Vagina (tissue), 2 donors: ENCODE measurements at places on chromosomes 6 and 20.

DNA sequence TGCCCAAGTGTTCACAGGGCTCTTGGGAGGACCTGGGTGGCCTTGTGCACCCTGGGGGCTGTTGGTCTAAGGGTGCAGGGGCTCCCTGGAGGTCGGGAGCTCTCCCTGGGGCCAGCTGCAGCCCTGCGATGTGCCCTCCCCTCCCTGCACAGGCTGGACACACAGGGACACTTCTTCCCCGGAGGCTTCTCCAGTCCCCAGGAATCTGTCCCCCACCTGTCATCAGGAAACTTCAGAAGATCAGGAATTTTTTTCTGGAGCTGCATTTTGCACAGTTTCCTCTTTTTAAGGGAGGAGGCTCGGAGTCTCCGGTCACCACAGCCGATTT, 66.9 kb upstream of the BHLHE23 start:
- DNase-seq: no peak

DNA sequence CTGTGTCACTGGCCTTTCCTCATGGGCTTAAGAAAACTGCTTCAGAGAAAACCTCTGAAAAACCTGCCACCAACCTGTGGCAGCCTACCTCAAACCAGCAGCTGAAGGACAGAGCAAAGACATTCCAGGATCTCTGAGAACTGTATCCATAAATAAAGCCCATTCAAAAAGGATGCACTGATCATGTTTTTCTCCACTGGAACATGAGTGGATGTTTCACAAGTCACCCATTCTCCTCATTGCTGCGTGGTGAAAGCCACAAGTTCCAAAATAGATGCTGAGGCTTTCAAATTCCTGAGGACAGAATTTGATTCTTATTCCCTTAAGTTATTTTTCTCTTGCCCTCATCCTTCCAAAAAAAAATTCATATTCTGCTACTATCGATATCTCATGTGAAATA, 280.6 kb downstream of the KHDC1L start:
- no peak for DNase-seq

GRCh38 chr6:109331081-109331480, 51.2 kb downstream of the CD164 start:
- no peak for DNase-seq

DNA sequence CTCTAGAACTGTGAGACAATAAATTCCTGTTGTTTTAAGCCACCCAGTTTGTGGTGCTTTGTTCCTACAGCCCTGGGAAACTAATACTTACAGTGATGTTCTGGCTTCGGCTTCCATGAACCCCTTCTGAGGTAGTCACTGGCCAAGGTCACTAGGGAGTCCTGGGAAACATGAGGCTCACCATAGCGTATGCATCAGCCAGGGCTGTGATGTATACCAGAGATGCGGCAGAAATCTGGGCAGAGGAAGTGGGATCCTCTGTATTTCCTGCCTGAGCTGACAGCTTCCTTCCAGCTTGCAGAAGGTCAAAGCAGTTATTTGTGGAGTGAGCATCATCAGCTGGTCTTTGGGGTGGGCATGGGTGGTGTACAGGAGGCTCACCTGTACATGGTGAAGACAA, 27.9 kb downstream of the KAT14 start:
- no peak for DNase-seq

DNA sequence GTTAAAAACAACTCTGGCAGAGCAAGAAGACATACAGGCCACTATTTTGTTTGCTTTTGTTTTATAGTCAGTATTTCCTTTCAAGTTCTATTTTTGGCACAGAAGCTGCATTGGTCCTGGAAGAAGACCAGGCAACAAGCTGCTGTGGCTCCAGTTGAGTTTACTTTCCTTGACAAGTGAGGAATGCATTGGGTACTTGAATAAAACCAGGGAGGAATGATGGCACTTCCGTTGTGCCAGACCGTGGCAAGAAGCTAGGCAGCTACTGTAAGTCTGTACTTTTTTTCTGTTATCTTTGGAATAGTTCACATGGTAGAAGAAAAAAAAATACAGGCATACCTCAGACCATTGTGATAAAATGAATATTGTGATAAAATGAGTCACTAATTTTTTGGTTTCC, 66.3 kb downstream of the NCOA3 start:
- no peak for DNase-seq

DNA sequence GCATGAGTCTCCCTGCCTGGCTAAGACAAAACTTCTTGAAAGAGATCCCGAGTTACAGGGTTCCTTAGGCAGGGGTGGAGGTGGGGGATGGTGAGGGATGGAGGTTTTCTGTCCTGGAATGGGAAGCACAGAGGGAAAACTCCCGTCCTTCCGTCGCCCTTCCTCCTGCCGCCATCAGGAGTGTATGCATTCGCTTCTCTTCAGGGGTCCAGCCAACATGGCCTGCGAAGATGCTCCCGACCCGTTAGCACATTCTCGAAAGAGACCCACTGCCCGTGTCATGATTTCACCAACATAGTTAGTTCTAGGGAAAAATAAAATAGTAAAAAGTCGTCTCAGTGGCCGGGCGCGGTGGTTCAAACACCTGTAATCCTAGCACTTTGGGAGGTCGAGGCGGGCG, 37.1 kb downstream of the KIF25 start:
- no peak for DNase-seq

- peak; percentile 25 for DNase-seq
Observed at GRCh38 chr20:37980876-37981275, 52.4 kb downstream of the TTI1 start.

DNA sequence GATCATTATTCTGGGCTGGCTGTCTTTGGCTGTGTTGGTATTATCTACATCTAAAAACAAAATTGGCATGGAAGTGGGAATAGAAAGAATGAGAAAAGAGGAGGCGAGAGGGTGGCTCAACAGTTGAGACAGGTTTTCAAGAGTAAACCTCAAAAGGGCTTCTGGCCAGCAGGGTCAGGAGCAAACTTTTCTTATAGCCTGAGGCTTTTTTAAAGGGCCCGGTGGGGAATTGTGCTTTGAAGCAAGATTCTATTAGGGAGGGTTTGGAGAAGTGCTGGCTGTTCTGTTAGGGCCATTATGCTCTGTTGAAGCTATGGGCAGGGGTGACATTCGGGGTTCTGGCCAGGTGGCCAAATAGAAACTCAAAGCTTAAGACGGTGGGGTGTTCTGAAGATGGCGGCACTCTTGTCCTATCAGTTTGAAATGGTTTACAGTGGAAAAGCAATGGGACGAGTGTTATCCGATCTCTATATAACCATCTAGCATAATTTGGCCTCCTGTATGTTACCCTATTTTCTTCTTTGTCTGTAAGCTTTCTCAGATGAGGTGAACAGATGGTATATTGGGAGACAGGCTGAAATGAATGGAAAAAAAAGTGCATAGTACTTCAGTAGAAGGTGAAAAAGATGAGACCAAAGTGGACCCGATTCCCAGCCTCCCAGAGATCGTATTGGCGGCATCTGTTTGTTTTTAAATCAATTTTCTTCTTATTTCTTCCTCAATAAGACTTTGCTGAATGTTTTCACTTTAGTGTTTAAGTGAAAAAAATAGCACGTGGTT, 132.1 kb upstream of the CNR1 start:
- DNase-seq: no peak

DNA sequence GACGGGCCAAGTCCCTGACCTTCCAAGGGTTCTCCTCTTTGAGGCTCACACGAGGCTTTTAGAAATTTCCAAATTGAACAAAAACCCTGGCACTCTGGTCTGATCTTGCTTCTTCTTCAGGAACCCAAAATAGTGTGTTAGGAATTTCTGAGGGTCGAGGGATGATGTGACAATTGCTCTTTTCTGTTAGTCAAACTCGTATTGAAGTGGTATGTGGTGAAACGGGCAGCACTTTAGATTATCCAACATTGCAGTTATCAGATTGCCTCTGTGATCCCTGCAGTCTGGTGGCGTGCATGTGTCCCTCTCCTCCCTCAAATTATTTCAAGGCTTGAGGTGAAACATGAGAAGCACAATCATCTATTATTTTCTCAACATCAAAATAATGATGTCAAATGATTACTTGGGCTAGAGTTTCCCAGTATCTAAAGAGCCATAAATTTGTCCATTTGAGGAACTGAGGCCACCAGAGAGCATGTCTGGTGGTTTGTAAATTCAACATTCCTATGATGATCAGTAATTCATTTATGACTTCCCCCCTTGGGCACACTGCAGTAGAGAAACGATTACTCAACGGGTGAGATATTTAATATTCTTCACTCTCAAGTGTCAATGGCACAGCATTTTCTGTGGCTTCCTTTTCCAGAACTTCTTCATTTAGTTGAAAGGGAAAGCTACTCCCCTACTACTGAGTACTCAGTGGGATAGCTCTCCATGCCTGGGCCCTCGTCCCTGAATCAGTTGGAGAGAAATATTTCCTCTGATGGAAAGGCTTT, 308.6 kb upstream of the MAP3K7 start:
- DNase-seq: no peak

- DNase-seq: peak; percentile 94
Observed at GRCh38 chr6:4134841-4135664, at the start of gene ECI2. Gene ECI2, minus strand, starts transcription at chr6:4135575. Its CDS starts 15 bp downstream, at chr6:4135560.

- no peak for DNase-seq
Observed at GRCh38 chr20:36102809-36103596, 51.5 kb upstream of the EPB41L1 start.

- no peak for DNase-seq
Observed at GRCh38 chr20:32153156-32153665, 43.7 kb downstream of the TM9SF4 start.

DNA sequence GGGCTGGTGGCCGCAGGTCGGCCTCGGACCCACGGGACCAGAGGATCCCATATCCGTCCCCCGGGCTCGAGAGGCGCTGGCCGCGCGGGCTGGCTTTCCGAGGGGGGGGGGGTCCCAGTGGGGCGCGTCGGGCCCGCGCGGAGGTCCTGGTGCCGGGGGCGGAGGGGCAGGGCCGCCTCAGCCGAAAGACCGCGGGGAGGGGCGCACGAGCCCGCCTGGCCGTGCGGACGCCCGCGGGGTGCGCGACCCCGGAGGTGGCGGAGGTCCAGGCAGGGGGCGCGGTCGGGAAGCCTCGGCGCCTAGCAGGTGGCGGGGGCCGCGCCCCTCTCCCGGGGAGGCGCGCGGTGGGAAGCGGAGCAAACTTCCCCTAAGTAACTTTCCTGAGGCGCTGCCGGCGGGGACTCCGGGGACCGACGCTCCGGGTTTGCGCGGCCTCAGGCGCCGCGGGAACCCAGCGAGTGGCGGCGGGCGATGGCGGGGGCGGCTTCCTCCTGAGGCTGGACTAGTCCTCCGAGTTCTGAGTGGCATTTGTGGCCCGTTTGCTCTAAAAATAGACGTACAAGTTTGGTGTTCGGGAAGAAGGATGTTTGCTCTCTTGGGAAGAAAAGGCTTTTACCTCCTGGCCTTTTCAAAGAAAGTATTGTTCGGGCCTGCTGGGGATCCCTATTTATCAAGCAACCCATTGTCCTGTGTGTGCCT, 26.5 kb upstream of the BTBD3 start:
- DNase-seq: no peak

GRCh38 chr6:1580109-1580508, 29.6 kb upstream of the FOXC1 start:
- no peak for DNase-seq

- DNase-seq: no peak
Observed at GRCh38 chr6:72761761-72762160, 139.9 kb downstream of the KCNQ5 start.

DNA sequence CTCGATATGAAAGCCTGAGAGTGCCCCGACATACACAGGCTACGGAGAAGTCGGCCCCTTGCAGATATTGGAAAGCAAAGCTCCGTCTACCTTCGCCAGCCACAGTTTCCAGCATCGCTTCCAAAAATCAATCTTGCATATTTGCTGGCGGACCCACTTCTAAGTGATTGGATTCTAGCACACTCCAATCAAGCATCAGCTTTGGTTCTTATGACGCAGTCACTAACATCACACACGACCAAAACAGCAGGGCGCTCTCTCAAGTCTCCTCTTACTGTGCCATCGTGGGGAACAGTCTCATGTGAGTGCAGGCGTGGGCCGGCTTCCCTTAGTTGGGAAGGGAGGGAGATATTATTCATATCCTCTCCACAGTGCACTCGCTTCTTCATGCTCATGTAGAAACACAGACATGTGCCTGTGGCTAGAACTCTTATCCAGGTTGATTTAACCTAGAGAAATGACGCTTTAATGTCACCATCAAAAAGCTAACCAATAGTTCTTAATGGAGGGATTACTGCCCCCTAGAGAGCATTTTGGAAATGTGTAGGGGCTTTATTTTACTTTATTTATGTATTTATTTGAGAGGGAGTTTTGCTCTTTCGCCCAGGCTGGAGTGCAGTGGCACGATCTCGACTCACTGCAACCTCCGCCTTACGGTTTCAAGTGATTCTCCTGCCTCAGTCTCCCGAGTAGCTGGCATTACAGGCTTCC, 229.8 kb downstream of the SOD2 start:
- no peak for DNase-seq

DNA sequence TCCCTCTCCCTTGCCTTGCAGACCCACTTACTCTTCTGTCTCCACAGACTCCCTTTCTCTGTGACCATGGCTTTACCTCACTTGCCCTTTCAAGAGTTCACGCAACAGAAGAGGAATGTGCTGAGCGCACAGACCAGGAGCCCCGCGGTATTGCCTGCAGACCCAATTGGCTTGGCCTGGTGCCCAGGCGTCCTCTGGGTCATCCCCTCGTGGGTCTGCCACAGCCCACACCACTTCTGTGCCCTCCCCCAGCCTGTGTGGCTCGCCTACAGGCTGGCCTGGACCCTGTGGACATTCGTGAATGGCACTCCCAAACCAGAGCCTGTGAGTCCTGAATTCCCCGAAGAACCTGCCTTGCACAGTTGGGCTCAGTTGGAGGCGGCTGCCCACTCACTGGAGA, 15.3 kb upstream of the NINL start:
- no peak for DNase-seq

- no peak for DNase-seq
Observed at GRCh38 chr6:111874025-111874415, 768 bp upstream of the FYN start.

GRCh38 chr6:107355659-107356058, 103.7 kb downstream of the PDSS2 start:
- no peak for DNase-seq

- no peak for DNase-seq
Observed at GRCh38 chr20:14820771-14821170, 483.4 kb upstream of the FLRT3 start.

DNA sequence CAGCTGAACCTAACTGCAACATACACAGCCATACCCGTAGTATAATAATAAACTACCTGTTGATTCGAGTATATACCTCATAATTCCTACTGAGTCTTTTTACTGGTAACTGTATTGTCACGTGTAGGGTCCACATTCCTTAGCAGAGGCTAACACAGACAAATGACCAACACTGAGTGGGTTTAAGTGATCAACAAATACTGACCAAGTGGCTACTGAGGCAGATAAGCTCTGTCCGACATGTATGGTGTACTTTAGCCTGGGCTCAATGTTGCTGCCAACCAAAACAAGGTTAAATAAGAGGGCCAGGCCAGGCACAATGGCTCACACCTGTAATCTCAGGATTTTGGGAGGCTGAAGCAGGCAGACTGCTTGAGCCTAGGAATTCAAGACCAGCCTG, 12.7 kb downstream of the ELOVL5 start:
- DNase-seq: no peak

DNA sequence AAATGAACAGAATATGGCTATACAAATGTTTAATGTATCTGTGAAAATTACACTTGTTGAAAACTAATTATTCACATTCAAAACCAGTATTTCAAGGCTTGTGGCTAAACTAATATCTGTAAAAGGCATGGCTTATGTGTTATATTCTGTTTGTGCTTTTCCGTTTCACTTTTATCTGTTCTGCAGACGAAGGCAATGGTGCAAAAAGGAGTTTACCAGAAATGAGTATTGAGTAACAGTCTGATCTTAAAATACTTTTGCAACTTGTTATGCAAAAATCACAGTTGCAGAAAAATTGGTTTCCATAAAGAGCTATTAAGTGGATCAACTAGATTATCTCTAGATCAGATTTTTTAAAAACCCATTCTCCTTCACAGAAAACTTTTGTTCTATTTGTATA, 9.4 kb upstream of the STX11 start:
- no peak for DNase-seq

- DNase-seq: no peak
Observed at GRCh38 chr20:19251958-19252357, 39.5 kb downstream of the SLC24A3 start.
